LNCaP clone FGC (cell line): ENCODE measurements at places on chromosomes 7 and 10.

GRCh38 chr10:61933859-61934555 lies 32.5 kb downstream of the ARID5B start:
- no peak for DNase-seq

DNA sequence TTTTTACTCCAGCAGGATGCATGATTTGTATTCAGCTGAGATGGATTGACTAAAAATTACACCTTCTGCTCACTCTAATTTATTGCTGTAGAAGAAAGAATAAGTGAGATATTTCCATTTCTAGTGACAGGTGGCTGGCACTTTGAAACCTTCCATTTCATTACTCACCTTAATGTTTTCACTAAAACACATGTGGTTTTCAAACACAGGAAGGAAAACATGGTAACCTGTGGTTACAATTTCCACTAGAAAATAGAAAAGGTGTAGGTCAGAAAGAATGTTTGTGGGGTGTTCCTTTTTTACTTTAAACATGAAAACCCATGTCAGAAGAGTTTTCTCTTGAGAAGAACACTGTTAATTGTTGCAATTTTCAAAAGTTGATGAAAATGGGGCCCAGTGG lies 12.0 kb upstream of the PRKCQ start:
- no peak for DNase-seq

GRCh38 chr7:130430841-130431666 lies 9.8 kb downstream of the CEP41 start:
- no peak for DNase-seq

- no peak for DNase-seq
These were observed 8.6 kb downstream of the POLD2 start for GRCh38 chr7:44114586-44115310.

GRCh38 chr10:114042895-114043531 lies 653 bp upstream of the ADRB1 start:
- DNase-seq = no peak

DNA sequence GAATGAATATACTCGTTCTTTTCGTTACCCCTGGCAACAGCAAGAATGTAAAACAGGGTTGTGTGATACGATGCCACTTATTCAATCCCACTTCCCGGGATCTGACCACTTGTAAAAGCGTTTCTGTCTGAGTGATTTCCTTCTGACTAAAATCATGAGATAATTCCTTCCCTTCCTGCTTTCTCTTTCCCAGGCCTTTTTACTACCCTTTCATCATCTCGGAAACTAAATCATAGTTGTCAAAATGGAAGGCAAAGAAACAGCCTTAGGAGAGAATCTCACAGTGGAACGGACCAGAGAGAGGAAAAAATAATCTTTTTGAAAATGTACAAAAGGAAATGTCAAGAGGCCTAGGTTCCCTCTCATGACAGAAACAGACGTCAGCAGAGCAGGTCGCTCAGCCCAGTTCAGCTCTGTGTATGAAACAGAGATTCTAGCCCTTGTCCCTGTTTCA lies 29.8 kb downstream of the DIP2C start:
- DNase-seq = no peak

- DNase-seq = no peak
These were observed 58.0 kb upstream of the IL6 start for GRCh38 chr7:22668971-22669401.

- DNase-seq = no peak
These were observed 64.1 kb downstream of the PTPRZ1 start for GRCh38 chr7:121936951-121937623.

- no peak for DNase-seq
These were observed 32.4 kb downstream of the BTBD16 start for GRCh38 chr10:122303271-122304053.

GRCh38 chr10:49207113-49207512 lies 18.9 kb upstream of the TMEM273 start:
- DNase-seq = peak; percentile 27

DNA sequence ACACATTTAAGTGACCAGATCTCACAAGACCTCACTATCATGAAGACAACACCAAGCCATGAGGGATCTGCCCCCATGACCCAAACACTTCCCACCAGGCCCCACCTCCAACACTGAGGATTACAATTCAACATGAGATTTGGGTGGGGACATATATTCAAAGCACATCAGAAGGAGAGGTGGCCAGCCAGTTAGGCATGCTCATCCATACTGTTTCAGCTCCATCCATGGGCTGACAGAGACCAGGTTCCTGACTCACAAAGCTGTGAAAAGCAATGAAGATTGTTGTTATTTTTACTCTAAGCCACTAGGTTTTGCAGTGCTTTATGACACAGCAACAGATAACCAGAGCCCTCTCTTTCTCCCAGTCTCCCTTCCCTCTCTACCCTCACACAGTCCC lies 36.0 kb downstream of the C10orf71 start:
- no peak for DNase-seq

GRCh38 chr7:136517971-136518370 lies 350.5 kb upstream of the CHRM2 start:
- no peak for DNase-seq

DNA sequence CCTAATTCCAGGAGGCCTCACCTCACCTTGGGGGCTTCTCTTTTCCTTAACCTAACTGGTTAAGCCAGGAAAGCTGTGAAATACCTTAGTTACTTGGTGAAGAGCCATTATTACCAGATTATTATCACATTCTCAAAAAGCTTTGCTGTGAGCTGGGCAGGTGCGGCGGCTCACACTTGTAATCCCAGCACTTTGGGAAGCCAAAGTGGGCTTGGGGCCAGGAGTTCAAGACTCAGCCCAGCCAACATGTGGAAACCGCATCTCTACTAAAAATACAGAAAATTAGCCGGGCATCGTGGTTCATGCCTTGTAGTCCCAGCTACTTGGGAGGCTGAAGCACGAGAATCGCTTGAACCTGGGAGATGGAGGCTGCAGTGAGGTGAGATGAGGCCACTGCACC lies 102.4 kb upstream of the KLF6 start:
- DNase-seq = no peak

- DNase-seq = peak; percentile 58
These were observed 47.7 kb upstream of the FGL2 start for GRCh38 chr7:77247206-77247850.
